ENCODE measurements at places on chromosomes 2 and 18.
A peak's percentile ranks its signal among the peaks of the same experiment; 100 is the strongest.

DNA sequence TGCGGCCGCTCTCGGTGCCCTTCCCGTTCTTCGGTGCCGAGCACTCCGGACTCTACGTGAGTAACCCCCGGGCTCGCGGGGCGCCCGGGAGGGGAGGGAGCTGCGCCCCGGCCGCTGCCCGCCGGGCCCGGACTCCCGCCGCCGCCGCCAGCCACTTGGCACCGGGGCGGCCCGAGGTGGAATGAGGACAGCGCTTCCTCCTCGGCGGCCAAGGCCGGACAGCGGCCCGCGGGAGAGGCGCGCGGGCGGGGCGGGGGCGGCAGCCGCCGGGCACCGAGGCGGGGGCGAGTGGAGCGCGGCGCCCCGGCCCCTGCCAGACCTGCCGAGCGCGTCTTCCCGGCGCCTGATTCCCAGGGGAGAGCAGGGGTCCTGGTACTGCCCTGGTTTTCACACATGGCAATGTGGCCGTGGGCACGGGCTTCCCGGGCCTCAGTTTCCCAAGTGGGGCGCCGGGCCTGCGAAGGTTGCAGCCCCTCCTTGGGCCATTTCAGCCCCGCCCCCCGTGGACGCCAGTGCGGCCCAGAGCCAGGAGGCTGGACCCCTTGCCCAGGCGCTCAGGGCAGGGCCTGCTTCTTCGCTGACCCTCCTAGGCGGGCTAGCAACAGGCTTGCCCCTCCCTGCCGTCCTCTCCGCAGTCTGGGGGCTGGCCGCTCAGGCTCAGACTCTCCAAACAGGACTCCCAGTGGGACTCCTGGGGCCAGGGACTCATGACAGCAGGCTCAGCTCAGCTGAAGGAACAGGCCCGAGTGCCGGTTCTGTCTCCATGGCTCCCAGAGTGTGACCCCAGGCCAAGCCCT lies 775 bp downstream of the SNED1 start:
- DNase-seq: no peak

DNA sequence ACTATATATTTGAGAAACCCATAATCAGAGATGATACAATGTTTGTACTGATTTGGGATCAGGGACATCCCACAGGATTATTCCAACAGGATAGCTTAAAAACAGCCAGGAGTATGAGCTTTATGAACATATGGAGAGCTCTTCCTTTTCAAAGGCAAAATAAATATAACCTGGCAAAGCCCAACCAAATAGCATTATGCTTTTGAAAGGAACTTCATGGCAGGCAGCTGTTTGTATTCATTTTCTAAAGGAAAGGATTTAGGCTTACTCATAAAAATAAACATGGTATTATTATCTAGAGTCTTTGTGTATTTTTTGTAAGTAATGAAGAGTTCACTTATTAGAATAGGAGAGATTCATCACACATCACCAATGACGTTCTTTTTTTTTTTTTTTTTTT lies 44.4 kb downstream of the CCDC195 start:
- DNase-seq: peak; percentile 6

DNA sequence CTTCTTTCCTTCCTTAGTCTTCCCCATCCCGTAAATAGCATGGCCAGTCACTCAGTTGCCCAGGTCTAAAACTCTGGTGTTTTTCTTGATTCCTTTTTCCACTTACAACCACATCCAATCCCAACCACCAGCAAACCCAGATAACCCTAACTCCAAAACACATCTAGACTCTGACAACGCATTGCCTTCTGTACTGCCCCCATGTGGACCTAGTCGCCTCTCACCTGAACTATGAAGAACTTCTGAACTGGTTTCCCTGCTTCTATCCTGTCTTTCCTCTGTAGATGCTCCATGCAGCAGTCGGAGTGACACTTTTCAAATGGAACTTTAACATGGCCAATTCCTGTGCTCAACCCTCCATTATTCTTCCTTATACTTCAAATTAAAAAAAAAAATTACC lies 26.5 kb downstream of the ST6GAL2 start:
- no peak for DNase-seq

GRCh38 chr2:161990741-161991140 lies 83.3 kb downstream of the DPP4 start:
- no peak for DNase-seq

GRCh38 chr2:166539340-166540162 lies 45.5 kb upstream of the SCN7A start:
- DNase-seq: peak; percentile 14

DNA sequence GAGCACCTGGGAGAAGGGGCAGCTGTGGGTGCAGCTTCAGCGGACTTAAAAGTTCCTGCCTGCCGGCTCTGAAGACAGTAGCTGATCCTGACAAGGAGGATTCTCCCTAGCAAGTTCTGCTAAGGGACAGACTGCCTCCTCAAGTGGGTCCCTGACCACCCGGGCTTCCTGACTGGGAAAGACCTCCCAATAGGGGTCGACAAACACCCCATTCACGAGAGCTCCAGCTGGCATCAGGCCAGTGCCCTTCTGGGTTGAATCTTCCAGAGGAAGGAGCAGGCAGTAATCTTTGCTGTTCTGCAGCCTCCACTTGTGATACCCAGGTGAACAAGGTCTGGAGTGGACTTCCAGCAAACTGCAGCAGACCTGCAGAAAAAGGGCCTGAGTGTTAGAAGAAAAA lies 632.9 kb downstream of the CCDC85A start:
- no peak for DNase-seq
